Activated T-helper 9 cell treated with anti-CD3 and anti-CD28 coated beads, Interleukin-2, amount 50 U/mL, for 16 hours (primary cell): ENCODE measurements at places on chromosomes 7 and 10.

GRCh38 chr10:51705774-51706173 lies 6.4 kb upstream of the CSTF2T start:
- no peak for DNase-seq

- no peak for DNase-seq
These were observed 945.9 kb downstream of the GRID1 start for GRCh38 chr10:85420501-85421191.

GRCh38 chr10:131804551-131805295 lies 96.1 kb upstream of the PPP2R2D start:
- no peak for DNase-seq

DNA sequence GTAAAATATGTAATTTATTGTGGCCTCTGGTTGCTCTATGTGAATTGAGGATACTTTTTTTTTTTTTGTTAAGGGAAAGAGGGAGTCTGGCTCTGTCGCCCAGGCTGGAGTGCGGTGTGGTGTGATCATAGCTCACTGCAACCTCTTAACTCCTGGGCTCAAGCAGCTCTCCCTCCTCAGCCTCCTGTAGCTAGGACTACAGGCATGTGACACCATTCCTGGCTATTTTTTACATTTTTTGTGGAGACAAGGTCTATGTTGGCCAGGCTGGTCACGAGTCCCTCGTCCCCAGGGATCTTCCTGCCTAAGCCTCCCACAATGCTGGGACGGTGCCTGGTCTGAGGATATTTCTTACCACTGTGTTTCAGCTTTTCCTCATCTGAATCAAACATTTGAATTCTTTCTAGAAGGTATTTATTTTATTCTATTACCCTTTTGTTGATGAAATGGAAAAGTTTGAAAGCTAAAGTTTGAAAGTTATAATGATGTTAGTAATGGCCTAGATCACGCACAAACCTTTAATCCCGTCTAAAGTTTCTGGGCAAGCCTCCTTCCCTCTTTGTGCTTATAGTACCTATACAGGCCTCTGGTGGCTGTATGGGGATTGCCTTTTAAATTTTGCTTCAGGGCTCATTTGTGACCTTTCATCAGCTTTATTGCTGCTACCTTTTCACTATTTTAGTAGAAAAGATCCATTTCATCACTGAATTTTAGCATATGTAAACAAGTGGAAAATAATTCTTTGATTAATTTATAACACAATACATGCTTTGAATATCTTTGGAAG lies 2.0 kb downstream of the IFRD1 start:
- no peak for DNase-seq

GRCh38 chr7:154353355-154353767 lies 301.2 kb downstream of the DPP6 start:
- no peak for DNase-seq
